ENCODE measurements at places on chromosomes 13 and 19.

- DNase-seq: no peak
Measured at GRCh38 chr13:27171244-27171826, at the start of gene USP12. USP12 (minus strand) TSS chr13:27171811; CDS start chr13:27171639, 172 bp downstream.

DNA sequence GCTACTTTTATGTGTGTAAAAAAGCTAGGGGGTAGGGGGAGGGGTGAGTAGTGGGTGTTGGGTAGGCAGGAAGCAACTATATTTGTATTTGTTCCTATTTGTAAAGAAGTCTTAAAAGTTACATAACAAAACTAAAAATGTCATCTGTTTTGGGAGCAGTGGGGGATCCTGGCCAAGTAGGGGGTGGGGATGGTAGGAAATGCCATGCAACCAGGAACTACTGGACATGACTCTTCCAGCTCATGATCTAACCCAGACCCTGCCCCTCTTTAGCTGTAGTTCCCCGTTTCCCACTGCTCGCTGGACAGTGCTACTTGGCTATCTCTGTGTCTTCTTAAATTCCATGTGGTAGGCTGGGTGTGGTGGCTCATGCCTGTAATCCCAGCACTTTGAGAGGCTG, 3.2 kb downstream of the GTF3A start:
- DNase-seq: no peak

DNA sequence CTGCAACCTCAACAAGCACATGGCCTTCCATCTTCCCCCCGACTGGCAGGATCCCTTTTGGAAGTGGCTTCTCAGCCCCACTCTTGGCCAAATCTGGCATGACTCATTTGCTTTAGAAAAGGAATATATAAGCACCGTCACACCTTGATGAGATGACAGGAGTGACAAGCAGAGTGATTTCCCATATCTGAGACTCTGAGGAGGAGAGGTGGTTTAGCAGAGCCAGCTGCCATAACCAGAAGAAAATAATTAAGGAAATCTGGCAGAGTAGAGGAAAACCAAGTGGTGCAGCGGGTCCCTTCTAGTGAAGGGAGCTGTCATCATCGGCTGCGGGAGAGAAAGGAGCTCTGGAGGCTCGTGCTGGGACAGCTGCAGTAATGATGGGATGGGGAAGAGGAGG, 27.5 kb upstream of the KCTD15 start:
- no peak for DNase-seq

- peak; percentile 27 for DNase-seq
Measured at GRCh38 chr19:17337675-17338432, 501 bp downstream of the GTPBP3 start.

GRCh38 chr19:19420570-19421298, 15.3 kb downstream of the GATAD2A start:
- no peak for DNase-seq

DNA sequence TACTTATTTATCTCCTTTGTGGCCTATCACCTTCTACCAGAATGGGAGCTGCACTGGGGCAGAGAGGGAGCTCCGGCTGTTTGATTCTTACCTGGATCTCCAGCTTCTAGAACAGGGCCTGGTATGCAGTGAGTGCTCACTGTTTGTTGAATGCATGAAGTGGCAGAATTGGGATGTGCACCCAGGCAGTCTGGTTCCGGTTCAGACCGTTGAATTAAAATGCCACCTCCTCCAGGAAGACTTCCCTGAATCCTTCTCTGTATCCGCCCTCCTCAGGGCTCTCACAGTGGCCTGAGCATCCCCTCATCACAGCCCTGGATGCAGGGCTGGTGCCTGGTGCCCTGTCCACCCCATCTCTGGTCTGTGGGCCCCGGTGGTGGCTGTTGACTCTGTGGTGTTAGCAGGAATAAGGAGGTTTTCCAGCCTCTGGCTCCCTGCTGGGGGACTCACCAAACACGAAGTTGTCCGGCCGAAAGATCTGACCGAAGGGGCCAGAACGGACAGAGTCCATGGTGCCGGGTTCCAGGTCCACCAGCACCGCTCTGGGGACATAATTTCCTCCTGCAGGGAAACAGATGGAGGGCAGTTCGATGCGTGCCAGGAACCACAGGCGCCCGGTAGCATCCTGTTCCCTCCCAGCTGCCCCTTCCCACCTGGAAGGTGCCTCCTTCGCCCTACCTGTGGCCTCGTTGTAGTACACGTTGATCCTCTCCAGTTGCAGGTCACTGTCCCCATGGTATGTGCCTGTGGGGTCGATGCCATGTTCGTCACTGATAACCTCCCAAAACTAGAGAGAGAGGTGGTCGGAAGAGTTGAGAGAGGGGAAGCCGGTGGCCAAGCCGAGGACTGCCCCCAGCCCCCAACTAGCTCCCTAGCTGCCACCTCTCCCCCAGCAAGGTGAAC, 1.0 kb downstream of the TUBB4A start:
- DNase-seq: no peak

DNA sequence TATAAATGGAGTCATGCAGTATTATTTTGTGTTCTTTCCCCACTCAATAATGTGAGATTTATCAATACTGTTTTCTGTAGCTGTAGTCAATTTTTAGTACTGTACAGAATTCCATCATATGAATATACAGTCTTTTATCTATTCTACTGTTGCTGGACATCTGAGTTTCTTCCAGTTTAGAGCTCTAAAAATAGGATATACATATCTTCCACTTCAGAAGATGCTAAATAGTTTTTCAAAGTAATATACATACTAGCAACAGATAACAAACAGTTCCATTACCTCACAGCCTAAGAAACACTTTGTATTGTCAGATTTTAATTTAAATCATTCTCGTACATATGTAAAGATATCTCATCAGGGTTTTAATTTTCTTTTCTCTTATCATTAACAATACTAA, 149.6 kb downstream of the UGGT2 start:
- DNase-seq: no peak

DNA sequence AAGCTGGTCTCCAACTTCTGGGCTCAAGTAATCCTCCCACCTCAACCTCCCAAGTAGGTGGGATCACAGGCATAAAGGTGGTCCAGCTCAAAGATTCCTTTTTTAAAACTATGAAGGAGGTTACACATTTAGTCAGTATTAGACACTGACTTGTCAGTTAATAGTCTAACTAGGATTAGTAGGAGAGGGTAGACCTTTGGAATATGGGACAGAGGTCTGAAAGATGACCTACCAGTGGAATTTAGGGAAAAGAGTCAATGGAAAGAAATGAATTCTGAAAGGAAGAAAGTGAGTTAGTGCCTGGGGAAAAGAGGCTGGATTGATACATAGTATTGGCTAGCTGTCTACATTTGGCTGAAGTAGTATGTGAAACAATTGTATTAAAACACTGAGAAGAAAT, 220.7 kb downstream of the MZT1 start:
- no peak for DNase-seq

- no peak for DNase-seq
Measured at GRCh38 chr13:25585000-25585399, 213.2 kb downstream of the ATP8A2 start.

- DNase-seq: peak; percentile 42
Measured at GRCh38 chr13:20495087-20496023, 30.3 kb downstream of the CRYL1 start.

GRCh38 chr19:38360839-38361631, 13.3 kb upstream of the PSMD8 start:
- DNase-seq: no peak
